T-helper 1 cell (primary cell): ENCODE measurements at places on chromosomes 13 and 19.

- no peak for DNase-seq
Measured at GRCh38 chr13:37479916-37480315, 118.7 kb downstream of the POSTN start.

GRCh38 chr13:32164622-32165268 is 133.2 kb downstream of the FRY start:
- DNase-seq, result no peak

DNA sequence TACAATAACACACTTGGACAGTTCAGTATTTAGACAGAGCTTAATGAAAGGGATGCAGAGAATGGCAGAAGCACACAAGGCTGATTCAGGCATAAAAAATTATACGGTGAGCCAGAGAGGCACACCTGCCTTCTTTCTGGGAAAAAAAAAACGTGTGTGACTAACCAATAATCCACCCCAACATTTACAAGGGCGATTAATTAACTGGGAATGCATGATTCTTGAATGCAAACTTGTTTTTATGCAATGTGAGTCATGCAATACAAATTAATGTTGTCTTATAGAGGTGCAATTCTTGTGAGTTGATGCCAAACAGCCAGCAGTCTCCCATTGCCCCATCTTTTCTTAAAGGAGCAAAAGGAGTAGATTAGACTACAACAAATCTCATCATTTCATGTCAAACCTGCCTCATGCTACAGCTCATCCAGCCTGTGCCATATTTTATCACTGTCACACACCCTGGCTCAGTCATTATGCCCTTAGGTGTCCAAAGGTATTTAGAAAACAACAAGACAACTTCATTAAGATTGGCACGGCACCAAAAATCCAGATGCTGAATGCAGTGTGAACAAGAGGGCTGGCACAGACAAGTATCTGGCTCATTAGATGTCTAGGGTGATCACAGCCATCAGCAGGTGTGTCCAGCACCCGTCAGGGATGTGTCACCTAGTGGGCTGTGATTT is 721.1 kb downstream of the EFNB2 start:
- no peak for DNase-seq

GRCh38 chr19:2483084-2483483 is 7.2 kb downstream of the GADD45B start:
- DNase-seq, result no peak
